ENCODE measurements at places on chromosomes 5 and 9.
A peak's percentile ranks its signal among the peaks of the same experiment; 100 is the strongest.

GRCh38 chr5:107359033-107359915 is 311.5 kb downstream of the EFNA5 start:
- DNase-seq = no peak

GRCh38 chr5:39080597-39081204 is 6.5 kb upstream of the RICTOR start:
- peak; percentile 5 for DNase-seq

- DNase-seq = no peak
Observed at GRCh38 chr9:109600142-109600541, 102.0 kb upstream of the PTPN3 start.

DNA sequence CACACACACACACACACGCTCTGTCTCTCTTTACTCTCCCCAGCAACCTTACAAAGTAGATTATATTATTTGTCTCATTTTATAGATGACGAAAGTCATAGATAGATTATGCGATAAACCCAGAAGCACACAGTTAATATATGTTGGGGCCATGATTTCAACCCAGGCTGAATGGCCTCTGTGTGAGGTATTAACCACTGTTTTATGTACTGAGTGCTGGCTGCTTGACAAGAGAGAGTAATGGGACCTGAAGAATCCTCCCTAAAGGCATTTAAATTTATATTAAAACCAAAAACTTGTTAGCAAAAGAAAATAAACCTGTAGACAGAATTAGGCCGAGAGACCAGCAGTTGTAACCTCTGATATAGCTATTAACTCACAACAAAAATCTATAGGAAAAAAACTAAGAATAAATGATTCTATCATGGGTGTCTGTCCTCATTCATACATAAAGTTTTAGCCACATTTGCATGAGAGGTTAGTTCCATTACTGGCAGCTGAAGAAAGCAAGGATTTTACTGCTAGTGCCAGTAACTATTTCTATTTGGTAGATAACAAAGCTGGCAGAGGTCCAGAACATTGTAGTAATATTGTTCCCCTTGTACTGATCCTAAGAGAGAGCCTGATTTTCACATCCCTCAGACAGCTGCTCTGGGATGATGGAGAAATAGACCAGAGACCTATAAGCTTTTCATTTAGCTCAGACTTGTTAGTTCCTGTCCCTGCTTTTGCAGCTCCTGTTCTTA is 250.9 kb downstream of the ADGRV1 start:
- no peak for DNase-seq

DNA sequence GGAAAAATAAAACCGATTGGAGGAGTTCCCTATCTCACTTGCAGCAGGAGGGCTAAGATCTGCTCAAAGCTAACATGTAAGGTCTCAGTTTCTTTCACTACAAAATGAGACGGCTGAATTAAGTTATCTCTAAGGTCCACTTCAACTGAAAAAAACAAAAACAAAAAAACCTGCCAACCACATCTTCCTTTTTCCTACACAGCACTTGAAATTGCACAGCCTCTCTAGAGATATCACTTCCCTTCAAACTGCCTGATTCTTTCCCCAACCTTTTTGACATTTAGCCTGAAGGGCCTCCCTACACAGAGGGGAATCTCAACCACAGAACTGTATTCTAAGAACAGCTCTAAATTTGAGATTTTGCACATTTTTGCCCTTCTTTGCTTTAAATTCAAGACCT is 227.9 kb upstream of the TARS1 start:
- no peak for DNase-seq

DNA sequence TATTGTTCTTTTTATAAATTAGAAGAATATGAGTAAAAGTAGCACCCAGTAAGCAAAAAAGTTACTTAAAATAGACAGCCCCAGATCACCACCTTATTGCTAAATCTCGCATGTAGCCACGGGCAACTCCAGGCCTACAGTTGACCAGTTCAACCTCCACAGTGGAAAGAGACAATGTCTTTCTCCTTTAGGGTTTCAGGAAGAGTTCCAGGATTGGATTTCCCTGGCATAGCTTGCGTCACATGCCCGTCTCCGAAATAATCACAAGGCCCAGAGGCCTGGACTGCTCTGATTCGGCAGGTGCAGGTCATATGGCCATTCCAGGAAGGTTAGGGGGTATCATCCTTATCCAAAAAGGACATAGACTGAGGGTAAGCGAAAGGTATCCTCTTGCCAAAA is 9.9 kb upstream of the PFDN1 start:
- no peak for DNase-seq

- no peak for DNase-seq
Observed at GRCh38 chr5:119074419-119074818, 3.5 kb downstream of the DMXL1 start.

- DNase-seq = no peak
Observed at GRCh38 chr5:144015961-144016360, 154.5 kb downstream of the YIPF5 start.

GRCh38 chr9:35649431-35650340 is 1.0 kb downstream of the SIT1 start:
- peak; percentile 68 for DNase-seq

DNA sequence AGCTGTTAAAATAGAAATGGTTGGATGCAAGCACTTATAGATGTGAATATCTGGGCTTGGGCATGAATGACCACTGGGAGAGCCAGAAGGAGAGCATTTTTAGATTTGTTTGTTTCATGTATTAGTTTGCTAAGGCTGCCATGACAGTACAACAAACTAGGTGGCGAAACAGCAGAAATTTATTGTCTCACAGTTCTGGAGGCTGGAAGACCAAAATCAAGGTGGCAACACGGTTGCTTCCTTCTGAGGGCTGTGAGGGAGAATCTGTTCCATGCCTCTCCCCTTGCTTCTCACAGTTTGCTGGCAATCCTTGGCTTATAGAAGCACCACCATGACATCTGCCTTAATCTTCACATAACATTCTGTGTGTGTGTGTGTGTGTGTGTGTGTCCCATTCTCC is 20.2 kb upstream of the CDC23 start:
- DNase-seq = no peak

DNA sequence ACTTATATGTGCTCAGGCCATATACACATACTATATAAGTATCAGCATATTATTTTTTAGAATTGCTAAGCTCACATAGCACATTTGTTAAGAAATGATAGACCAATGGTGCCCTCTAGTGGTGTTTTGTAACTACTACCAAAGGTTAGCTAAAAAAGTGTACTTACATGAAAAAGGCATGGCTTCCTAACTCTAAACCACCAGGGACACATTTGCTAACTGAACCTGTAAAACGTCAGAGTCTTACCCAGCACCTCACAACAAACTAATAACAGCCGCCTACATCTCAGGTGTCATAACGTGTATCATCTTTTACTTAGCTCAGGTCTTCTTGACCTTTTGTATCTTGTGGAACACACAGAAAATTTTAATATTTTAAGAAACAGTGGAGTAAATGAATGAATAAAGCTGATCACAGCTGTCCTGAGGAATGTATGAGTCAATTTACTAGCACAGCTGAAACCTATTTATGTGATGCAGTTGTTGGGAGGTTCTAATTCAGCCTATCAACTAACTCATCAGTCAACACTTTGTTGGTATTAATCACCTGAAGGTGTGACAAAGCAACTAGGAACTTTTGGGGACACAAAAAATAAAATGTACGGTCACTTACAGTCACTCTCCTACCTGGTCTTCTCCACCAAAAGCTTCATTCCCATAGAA is 72.9 kb downstream of the BAAT start:
- DNase-seq = no peak

DNA sequence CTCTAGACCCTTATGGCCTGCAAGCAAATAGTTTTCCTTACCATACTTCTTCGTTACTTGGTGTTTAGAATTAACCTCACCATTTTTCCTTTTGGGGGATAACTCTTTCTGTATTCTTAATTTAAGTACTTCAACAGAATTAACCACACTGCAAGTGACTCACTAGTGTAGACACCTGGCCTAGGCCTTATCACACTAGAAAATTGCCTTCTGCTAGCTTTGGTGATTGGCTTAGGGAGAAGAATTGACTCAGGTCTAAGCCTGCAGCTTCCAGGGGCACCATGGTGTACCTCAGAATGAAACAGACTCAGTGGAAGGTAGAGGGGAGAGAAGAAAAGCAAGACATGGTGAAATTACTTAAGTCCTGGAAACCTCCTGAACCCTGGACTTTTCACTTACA is 112.8 kb upstream of the HMHB1 start:
- DNase-seq = no peak

DNA sequence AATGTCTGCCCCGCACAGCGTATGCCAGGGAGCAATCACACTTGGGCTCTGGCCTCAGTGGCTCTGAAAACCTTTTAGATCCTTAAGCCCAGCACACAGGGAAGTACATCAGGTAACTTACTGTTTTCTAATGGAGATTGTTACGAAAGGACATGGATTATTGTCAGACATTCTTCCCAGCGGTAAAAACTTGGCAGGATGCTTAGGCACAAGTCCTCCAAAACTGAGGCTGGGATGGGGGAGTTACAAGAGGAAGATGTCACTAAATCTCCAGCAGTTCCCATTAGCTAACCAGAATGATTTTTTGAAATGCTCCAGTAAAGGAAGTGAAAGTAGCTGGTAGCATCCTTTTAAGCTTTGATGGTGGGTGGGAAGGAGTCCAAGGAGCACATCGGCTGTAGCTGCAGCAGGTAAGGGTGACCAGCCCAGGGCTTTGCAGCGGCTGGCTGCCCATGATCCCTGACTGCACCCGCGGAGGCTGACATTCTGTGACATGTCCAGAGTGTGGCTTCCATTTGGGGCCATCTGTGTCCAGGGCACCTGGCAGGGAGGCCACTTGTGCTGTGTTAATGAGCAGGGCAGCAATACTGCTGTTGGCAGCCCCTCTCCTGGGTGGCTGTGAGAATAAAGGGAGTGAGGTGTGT is 165.8 kb downstream of the GADD45G start:
- no peak for DNase-seq

DNA sequence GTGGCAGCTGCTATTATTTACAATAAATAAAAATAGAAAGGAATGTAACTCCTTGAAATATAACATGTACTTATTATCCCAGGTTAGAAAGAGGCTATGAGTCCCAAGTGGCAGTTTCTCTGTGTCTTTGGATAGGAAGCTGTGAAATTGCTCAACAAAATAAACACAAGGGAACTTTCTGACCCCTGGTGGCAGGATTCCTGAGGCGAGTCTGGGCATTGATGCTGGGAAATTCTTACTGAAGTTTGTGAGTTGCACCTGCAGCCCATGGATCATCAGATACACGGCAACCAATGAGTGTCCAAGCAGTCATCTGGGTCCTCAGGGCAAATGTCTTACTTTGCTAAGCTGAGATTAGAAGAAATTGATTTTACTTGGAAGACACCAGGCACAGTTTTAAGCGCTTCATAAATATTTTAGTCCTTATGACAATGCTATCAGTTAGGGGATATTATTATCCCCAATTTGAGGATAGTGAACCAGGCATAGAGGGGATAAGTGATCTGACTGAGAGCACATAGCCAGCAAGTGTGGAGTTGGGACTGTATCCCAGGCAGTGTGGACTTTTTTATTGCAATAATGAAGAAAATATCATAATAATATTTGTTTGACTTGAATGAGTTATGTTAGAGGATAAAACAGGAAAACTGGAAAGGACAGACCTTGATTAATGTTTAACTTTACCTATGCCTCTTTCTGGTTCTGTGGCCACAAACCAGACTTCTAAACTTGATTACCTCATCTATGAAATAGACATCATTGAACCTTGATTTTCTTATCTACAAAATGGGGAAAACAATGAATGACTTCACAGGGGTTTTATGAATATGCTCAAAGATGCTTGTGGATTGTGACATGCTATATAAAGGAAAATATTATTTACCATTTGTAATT is 265.5 kb upstream of the ADAMTSL1 start:
- no peak for DNase-seq

DNA sequence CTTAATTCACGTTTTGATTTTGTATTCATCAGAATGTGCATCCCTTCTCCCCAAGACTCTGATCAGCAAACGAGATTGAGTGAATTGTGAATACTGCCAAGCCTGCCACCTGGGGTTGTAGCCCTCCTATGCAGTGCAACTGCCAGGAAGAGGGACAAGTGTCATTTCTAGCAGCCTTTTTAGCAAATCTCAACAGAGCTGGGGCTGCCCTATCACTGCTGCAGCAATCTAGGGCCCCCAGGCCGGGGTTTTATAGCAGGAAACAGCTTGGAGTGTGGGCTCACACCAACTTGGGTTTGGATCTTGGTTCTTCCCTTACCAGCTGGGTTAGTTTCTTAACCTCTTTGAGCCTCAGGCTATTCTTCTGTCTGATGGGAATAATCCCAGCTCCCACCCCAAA is 4.0 kb downstream of the CSF1R start:
- DNase-seq = no peak

GRCh38 chr9:110468950-110469349 is 110.6 kb downstream of the SVEP1 start:
- DNase-seq = no peak

DNA sequence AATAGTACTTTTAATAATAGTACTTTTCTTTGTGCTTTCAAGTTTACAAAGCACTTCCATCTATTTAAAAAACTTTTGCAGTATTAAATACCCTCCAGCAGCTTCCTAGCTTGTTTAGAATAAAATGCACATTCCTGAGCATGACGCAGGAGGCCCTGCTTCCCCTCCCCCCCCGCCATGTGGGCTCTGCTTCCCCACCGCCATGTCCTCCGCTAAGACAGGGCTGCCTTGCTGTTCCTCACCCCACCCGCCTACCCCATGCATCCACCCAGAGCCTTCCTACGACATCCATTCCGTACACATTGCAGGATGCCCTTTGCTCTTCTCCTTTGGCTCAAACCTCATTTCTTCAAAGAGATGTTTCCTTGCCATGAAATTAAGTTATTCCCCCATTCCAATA is 205.9 kb upstream of the MSX2 start:
- DNase-seq = no peak

DNA sequence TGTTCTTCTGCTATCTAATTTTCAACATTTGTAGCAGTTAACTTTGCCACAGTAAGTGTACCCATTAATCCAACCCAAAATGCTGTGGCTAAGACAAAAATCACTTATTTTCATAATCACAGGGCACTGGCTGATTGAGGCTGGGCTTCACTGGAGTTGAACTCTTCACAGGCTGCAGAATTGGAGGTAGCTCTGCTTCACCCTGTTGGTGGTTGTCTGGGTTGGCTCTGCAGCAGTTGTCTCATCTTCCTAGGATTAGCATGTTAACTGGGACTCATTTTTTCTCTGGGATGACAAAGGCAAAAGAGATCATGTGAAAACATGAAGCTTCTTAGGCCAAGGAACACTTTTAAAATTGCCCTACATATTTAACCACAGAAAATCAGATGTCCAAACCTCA is 518.9 kb downstream of the TLR4 start:
- no peak for DNase-seq

- DNase-seq = no peak
Observed at GRCh38 chr5:174093123-174093522, 47.6 kb downstream of the NSG2 start.

DNA sequence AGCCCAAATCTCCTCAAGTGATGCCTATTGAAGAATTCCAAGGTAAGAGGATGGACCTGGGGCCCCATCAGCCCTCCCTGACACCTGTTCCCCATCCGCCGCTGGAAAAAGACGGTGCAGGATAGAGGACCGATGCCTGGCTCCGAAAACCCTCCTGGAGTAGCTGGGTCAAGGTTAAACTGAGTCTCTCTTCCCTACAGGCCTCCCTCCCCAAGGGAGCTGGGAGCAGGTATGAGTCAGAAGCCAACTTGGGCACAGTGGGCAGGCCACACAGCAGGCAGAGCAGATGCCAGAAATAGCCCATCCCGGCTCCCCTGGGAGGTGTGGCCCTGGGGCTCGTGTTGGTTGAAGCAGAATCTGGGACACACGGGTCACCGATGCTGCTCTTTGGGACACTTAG is 75.6 kb downstream of the NTNG2 start:
- no peak for DNase-seq

- DNase-seq = no peak
Observed at GRCh38 chr9:12723409-12724028, 30.3 kb downstream of the TYRP1 start.

GRCh38 chr5:111679611-111680010 is 77.4 kb downstream of the NREP start:
- no peak for DNase-seq
